Neural cell (in vitro differentiated cells): ENCODE measurements at places on chromosomes 6 and 20. TPM values are rescaled to one million over a fixed set of nuclear protein-coding genes. Genes with fewer than 3 reads are reported as not detected.

Gene HUS1B
- polyA plus RNA-seq, result 0.52 and 1.8 TPM in 2 replicates

Gene CDH22
- 2.1 and 2.5 TPM in 2 replicates for polyA plus RNA-seq

Gene EXOC2
- polyA plus RNA-seq, result 35.2 and 38.6 TPM in 2 replicates

Gene NRN1
- 3.5 and 4.4 TPM in 2 replicates for polyA plus RNA-seq

Gene CST7
- polyA plus RNA-seq, result not detected in 2 replicates

Gene LAMP5
- polyA plus RNA-seq, result 0.32 and 0.43 TPM in 2 replicates

Gene TRIM10
- not detected in 2 replicates for polyA plus RNA-seq

Gene FOXC1
- 0.09 TPM in 1 of 2 replicates, not detected in the other for polyA plus RNA-seq

Gene CD93
- polyA plus RNA-seq, result not detected in 2 replicates

Gene CFAP61
- polyA plus RNA-seq, result 0.42 TPM in 1 of 2 replicates, not detected in the other

Gene FBXO5
- 7.8 and 8.7 TPM in 2 replicates for polyA plus RNA-seq

Gene SLC22A7
- polyA plus RNA-seq, result 2.3 and 2.4 TPM in 2 replicates

Gene PSORS1C2
- polyA plus RNA-seq, result not detected in 2 replicates

Gene CALHM4
- 0.66 TPM in 1 of 2 replicates, not detected in the other for polyA plus RNA-seq

Gene HACE1
- polyA plus RNA-seq, result 70.6 and 71.1 TPM in 2 replicates

Gene CD83
- polyA plus RNA-seq, result 15.8 and 17.0 TPM in 2 replicates

Gene TNFRSF21
- polyA plus RNA-seq, result 13.0 and 14.0 TPM in 2 replicates

Gene ADGRG6
- polyA plus RNA-seq, result 0.37 and 0.66 TPM in 2 replicates

Gene LINC00237
- not detected in 2 replicates for polyA plus RNA-seq

Gene CCN5
- polyA plus RNA-seq, result not detected in 2 replicates

Gene LHFPL5
- polyA plus RNA-seq, result 0.17 TPM in 1 of 2 replicates, not detected in the other

Gene SMOC2
- 0.50 and 1.2 TPM in 2 replicates for polyA plus RNA-seq

Gene FRMD1
- not detected in 2 replicates for polyA plus RNA-seq

Gene MICAL1
- 54.2 and 80.1 TPM in 2 replicates for polyA plus RNA-seq

Gene RALGAPB
- 30.0 TPM in 2 replicates for polyA plus RNA-seq

Gene MACROD2
- polyA plus RNA-seq, result 20.5 and 23.2 TPM in 2 replicates

Gene TIAM2
- 52.4 and 73.3 TPM in 2 replicates for polyA plus RNA-seq

Gene KIAA0408
- 109 and 156 TPM in 2 replicates for polyA plus RNA-seq

Gene ASIP
- polyA plus RNA-seq, result not detected in 2 replicates

Gene STMND1
- 0.59 TPM in 1 of 2 replicates, not detected in the other for polyA plus RNA-seq

Gene ADGB
- polyA plus RNA-seq, result not detected in 2 replicates
